NCI-H524 (cell line): ENCODE measurements at places on chromosomes 3 and 15.

DNA sequence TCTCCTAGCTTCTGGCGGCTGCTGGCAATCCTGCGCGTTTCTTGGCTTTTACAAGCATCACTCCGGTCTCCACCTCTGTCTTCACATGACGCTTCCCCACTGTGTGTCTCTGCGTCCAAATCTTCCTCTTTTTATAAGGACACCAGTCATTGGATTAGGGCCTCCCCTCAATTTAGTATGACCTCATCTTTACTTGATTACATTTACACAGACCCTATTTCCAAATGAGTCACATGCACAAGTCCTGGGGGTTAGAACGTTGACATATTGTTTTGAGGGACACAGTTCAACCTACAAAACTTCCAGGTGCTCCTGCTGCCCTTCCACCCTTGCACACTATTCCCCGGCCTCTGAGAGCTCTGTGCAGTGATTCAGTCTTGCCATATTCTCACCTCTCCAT is 215.3 kb downstream of the OPA1 start:
- no peak for DNase-seq

- no peak for DNase-seq
Observed at GRCh38 chr3:197029511-197030167, at the start of gene MELTF. Gene MELTF, minus strand, starts transcription at chr3:197029817. Its CDS starts 115 bp downstream, at chr3:197029702.

GRCh38 chr3:15291589-15292541 is 40.5 kb downstream of the SH3BP5 start:
- no peak for DNase-seq

DNA sequence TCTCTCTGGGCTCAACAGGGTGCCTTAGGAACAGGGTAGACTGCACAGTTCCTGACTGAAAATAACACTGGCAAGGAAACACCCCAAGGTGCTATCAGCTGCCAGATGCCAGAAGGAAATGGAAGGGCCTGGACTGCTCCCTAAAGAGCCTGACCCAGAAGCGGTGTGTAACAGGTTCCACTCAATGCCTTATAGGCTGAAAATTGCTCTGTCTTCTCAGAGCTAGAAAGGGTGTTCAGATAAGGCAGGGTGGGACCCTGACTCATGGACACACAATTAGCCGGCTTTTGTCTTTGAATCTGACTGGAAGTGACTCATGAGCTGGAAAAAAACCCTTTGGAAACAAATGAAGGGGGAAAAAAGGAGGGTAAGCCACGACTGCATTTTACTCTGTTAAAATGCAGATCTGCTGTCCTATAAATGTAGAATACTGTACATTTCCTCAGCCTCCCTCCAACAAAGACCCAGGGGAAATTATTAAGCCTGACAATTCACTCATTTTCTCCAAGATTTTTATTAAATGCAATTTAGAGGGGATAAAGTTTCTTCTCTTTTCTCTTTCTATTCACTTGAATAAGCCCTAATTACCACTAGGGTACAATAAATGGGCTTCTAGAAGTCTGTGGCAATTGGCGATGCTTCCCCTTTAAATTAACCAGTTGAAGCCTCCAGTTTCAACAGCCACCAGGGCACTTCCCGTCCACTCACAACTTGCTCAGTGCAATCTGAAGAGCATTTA is 160.2 kb upstream of the TBL1XR1 start:
- DNase-seq: no peak

- DNase-seq: no peak
Observed at GRCh38 chr3:71685686-71686085, 39.5 kb downstream of the EIF4E3 start.

DNA sequence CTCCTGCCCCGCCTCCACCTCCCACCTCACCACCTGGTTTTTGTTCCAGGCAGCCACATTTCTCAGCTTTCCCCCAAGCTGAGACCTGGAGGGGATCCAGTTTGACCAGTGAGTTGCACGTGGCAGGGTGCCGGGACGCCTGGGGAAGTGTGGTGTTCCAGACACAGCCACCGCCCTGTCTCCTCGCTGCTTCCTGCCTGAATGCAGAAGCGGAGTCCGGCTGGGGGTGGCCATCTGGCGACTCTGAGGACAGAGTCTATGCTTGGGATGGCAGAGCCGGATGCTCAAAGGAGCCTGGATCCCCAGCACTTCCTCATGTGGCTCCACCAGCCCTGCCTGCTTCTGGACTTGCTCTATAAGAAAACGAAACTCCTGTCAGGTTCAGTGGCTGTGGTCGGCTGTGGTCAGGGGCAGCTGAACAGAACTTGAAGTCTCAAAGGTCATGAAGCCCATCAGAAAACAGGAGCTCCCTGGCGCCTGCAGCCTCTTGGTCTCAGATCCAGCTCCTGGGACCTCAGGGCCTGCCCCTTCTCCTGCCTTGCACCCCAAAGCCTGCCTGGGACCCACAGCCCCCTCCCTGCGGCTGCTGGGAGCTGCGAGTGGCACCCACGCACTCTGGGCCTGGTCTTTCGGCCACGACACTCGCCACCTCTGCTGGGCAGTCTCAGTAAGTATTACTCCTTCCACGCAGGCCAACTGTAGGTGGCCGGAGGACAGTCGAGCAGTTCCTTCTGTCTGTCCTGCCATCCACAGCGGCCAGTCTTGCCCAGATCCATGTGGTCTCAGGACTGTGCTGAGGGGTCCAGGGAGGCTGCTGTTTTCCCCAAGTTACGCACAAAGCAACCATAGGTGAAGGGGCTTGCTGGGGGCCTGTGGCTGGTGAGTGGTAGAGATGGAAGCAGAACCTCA is 112.8 kb upstream of the MEF2A start:
- no peak for DNase-seq

- no peak for DNase-seq
Observed at GRCh38 chr15:94119298-94119811, 112.0 kb upstream of the MCTP2 start.

DNA sequence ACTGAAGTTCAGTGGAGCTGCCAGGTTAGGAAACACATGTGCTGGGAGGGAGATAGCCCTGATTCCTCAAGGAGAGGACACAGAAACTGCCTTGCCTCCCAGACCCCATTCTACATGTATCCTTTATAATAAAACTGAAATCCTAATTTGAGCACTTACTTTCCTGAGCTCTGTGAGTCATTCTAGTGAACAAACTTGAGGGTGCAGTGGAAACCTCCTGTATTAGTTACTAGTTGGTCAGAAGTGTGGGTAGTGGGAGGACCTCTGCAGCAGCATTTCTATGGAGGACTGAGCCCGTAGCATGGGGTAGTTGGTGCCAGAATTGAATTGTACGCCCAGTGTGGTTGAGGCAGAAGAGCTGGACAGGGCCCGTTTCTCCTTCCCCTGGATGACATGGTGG is 23.9 kb downstream of the ATP1B3 start:
- DNase-seq: no peak

DNA sequence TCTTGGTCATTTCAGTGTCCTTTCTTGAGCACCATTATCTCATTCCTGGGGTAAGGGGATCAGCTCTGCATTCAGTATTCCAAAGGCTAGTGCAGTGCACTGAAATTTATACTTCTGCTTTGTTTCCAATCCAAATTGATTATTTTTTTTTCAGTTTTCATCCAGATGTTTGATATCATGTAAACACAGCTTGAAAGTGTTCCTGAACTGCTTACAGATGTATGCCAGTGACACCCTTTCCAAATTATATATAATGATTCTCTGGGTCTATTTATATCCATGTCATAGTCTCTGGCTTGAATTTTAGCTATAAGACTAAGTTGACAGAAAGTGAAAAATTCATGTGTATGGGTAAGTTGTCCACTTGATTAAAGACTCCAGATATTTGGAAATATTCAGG is 11.8 kb upstream of the TNFAIP8L3 start:
- no peak for DNase-seq

DNA sequence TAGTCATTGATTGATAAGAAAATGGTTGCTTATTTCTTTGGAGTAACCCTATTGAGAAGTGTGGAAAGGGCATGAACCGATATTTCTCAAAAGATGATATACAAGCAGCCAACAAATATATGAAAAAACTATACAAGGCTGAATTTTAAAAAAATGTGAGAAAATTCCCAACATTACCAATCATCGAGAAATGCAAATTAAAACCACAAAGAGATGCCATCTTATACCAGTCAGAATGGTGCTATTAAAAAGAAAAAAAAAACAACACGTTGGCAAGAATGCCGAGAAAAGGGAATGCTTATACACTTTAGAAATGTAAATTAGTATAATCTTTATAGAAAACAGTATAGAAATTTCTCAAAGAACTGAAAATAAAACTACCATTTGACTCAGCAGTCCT is 77.7 kb upstream of the ROBO1 start:
- DNase-seq: no peak
